GM19239 (cell line): ENCODE measurements at places on chromosomes 4 and X.

- DNase-seq: no peak
Observed at GRCh38 chrX:103467156-103467555, 52.1 kb downstream of the RAB40A start.

DNA sequence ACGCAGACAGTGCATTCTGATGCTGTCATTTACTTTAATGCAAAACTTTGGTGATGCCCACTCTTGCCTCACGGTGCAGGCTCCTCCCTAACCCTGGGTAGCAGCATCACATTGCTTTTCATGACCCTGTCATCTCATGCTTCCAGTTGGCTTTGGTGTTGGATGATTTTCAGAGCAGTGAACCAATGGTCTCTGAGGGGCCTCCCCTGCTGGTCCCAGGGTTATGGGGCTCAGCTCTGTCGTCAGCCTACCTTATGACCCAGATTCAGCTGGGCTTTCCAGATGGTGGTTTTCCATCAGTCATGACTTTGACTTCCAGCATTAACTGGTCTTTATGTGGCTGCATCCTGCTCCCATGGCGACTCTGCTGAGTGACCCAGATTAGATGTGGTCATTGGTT, 56.0 kb downstream of the NOP14 start:
- no peak for DNase-seq

GRCh38 chr4:73952352-73952751, 29.5 kb downstream of the PF4 start:
- no peak for DNase-seq

- no peak for DNase-seq
Observed at GRCh38 chrX:20974326-20974725, 399.9 kb upstream of the CNKSR2 start.

DNA sequence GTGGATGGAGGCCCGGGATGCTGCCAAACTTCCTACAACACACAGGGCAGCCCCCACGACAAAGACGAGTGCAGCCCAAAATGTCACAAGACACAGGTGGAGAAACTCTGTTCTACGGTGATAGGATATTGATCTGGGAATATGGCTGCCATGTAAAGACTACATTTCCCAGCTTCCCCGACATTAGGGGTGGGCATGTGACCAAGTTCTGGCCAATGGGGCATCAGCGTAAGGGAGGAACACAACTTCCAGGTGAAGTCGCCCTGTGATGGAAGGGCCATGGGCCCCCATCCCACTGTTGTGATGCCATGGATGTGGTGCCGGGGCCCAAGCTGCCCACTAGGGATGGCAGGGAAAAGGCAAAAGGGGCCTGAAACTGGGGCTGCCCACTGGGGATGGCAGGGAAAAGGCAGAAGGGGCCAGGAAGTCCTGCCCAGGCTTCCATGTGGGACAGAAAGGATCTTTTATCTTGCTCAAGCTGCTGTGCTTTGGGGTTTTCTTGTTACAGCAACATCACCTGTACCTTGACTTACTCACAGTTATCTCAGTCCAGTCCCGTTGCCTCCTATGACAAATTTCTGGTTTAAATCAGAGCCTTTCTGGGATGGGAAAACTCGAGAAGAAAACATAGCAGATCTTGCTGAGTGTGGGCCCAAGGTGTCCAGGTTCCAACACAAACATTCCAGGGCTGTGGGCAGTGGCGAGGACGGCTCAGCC, 9.7 kb upstream of the ADRA2C start:
- DNase-seq: no peak
